NCI-H1417 treated with DMSO at 0.1 percent for 48 hours (cell line): ENCODE measurements at places on chromosomes 16 and 17.

DNA sequence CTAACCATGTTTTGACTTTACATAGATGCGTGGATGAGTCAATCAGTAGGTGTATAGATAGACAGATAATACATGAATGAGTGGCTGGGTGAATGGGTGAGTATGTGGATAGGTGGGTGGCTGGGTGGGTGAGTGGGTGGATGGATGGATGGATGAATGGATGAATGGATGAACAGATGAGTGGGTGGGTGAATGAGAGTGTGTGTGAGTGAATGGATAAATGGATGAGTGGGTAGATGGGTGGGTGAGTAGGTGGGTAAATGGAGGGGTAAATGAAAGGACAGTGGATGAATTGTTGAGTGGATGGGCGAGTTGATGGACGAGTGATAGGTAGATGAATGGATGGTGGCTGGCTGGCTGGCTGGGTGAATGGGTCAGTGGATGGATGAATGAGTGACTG is 23.2 kb downstream of the C16orf95 start:
- no peak for DNase-seq

DNA sequence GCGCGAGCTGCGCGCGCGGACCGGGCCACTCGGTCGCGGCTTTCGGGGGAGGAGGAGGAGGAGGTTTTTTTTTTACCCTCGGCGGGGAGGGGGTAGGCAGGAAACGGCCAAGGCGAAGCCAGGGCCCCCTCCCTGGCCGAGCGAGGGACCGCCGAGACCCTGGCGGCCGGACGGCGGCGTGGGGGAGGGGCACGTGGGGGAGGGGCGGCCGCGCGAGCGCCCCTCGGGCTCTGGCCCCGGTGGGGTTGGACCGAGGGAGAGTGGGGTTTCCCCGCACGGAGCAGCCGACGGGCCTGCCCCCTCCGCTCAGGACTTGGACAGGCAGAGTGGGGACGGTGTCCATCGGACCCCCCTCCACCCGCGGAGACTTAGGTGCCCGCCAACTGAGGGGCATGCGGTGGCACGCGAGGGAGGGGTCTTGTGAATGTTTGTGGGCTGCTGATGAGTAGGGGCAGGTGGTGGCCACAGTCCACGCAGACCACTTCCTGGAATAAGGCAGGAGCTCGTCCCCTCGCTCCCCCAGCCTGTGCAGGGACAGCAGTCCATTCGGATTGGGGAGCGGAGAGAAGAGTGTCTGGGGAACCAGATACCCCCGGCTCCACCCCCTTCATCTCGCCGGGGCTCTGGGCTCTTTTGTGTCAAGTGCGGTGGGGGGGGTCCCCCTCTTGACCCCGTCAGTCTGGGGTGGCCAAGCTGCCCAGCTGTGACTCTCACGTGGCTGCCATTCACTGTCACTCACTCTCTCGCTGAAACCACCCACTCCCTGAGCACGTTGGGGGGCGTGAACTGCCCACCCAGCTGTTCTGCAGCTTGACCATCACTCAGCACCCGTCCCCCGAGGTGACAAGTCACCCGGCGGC is 3.0 kb upstream of the CHD3 start:
- DNase-seq, result no peak

- no peak for DNase-seq
Measured at GRCh38 chr16:71927383-71927782, 32.1 kb downstream of the IST1 start.

DNA sequence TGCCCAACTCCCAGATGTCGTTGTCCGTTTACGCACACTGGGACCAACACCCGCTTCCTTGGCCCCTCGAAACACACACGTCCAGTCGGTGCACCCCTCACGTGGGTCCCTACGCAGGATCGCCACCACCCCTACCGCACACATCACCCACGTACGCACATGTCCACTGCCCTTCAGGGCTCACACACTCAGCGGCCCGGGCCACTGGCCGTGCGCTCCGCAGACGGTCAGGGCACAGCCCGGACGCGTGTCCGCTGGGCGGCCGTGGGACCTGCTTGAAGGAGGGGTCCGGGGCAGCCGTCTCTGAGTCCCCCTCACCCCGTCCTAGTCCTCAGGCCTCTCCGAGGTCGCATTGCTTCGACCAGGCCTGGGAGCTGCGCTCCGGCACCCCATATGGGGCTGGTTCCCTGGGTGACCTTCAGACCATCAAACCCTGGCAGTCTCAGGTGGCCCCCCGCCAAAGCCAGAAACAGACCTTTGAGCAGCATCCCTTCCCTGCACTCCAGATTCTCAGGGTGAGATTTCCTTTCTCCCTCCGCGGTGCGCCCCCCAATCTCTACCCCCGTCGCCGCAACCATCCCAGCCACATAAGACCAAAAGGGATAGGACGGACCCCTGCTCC is 914 bp upstream of the GPRC5B start:
- DNase-seq, result no peak

- no peak for DNase-seq
Measured at GRCh38 chr17:79051306-79051705, 23.3 kb upstream of the ENGASE start.

DNA sequence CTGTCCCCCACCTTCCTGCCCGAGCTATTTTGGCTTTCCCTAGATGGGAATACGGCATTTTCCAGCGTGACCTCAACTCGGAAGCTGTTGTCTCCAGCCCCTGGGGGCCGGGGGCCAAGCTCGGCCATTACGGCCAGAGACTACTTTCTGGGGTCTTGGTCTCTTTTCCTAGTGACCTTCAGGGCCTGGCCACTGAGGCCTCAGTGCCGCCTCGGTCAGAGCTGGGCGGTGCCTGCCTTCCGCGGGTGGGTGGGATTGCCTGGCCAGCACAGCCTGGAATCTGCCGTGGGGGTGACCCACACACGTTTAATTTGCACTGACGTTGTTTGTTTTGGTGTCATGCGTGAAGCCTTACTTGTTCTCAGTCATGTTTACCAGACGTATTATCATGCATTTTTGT is 29.2 kb downstream of the TSC2 start:
- no peak for DNase-seq

GRCh38 chr16:70529051-70529777 is 5.6 kb downstream of the SF3B3 start:
- no peak for DNase-seq

GRCh38 chr17:17232303-17232621 is 4.7 kb downstream of the FLCN start:
- no peak for DNase-seq

DNA sequence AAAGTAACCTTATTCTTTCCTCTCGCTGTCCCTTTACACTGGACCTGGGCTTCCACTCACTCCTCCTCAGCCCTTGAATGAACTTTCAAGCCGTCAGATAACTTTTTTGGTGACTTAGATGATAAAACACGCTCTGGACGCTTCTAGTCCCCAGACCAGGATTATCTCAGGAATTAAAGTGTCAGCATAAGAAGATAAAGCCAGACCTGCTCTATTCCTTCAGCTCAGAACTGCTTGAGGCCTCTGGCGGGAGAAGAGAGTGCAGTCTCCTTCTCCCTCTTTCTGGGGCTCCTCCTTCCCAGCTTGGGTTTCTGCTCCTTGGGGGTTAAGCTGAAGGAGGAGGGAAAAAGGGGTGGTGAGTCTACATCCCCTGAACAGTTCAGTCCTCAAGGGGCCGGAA is 6.6 kb downstream of the LPO start:
- no peak for DNase-seq

DNA sequence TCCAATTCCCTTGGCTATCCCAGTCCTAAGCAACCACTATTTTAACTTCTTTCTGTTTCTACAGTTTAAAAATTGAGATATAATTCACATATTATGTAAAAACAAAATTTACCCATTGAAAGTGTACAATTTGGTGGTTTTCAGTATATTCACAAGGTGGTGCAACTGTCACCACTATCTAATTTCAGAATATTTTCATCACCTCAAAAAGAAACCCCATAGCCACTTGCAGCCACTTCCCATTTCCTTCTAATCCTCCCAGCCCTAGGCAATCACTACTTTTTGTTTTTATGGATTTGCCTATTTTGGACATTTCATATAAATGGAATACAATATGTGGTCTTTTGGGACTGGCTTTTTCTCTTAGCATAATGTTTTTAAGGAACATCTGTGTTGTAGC is 36.1 kb upstream of the NACA2 start:
- no peak for DNase-seq

GRCh38 chr16:86730597-86730996 is 152.2 kb downstream of the FOXL1 start:
- no peak for DNase-seq

DNA sequence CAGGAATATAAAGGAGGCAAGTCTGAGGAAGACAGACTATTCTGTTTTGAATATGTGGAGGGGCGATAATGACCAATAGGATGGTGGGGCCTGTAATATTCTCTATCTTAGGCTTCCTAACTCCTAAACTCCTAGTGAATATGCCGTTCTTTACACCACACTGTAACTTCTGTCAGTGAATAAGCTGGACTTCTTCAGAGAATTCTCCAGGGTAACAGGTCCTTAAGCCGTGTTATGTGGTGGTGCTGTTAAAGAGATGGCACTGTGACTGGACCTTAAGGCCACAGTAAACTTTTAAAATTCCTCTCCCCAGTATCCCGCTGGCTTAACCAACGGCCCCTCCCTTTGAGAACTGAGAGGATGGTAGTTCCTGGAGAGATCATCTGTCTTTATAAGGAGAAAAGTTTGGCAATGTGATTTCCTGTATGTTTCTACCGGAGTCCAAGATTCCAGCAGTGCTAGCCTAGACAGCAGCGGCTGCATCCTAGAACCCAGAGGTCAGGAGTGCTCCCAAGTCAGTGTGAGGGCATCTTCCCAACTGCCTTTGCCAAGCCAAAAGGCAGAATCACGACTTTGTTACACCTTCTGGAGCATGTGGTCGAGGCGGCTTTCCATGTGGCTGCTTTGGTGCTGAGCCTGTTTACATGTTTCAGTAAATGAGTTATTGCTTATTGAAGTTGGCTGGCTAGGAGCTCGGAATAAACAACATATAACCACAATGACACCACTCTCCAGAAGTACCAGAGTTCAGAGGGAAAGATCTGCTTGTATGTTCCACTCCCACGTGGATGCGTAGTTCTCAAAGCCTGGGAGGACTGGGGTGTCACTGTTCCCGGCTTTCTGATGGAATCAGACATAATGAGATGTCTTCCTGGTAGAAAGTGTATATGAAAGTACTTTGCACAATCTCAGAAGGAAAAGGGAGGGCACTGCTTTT is 41.0 kb downstream of the TUBD1 start:
- no peak for DNase-seq

- DNase-seq, result no peak
Measured at GRCh38 chr17:44775838-44776621, 17.2 kb downstream of the ADAM11 start.

GRCh38 chr17:38667099-38667786 is 7.5 kb downstream of the EPOP start:
- DNase-seq, result peak; percentile 8

DNA sequence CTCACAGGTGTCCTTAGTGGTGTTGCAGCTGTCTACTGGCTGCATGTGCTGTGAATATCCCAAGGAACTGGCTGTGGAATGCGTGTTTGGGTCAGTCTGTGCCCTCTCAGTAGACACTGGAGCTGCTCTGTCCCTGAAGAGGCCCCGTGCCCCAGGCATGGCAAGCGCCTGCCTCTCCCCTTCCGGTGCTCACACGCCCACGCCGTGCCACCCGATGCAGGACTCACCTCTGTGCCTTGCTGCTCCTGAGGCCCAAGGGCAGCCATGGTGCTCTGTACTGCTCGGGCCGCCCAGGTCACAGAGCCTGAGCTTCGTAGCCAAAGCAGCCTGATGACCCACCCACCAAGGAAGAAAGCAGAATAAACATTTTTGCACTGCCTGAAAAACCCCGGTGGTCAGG is 10.0 kb downstream of the RGS11 start:
- no peak for DNase-seq

DNA sequence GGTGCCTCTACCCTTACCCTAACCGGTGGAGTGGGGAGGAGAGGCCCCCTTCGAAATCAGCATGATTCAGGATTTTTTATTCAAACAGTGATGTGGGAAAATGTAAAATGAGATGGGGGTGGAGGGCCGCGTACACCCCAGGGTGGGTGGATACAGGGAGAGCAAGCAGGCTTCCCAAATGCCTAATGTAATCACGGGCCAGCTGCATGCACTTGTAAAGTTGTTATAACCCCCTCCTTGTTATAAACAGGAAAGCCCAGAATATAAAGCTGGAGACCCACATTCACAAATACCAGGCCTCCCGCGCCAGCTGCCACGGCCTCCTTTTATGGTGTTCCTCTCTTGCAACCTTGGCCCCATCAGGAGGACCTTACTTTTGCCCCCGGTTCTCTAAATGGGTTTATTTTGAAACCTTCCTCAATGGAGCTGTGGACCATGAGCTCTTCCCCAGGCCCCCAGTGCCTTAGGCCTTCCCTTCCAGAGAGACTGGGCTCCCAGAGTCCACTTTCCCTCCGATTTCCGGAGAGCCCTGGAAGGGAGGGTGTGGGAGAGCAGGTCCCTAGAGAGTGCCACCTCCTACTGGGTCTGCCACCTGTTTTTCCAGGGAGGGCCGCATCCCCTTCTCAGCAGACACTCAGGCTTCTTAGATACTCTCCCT is 906 bp upstream of the FOXL1 start:
- DNase-seq, result no peak

DNA sequence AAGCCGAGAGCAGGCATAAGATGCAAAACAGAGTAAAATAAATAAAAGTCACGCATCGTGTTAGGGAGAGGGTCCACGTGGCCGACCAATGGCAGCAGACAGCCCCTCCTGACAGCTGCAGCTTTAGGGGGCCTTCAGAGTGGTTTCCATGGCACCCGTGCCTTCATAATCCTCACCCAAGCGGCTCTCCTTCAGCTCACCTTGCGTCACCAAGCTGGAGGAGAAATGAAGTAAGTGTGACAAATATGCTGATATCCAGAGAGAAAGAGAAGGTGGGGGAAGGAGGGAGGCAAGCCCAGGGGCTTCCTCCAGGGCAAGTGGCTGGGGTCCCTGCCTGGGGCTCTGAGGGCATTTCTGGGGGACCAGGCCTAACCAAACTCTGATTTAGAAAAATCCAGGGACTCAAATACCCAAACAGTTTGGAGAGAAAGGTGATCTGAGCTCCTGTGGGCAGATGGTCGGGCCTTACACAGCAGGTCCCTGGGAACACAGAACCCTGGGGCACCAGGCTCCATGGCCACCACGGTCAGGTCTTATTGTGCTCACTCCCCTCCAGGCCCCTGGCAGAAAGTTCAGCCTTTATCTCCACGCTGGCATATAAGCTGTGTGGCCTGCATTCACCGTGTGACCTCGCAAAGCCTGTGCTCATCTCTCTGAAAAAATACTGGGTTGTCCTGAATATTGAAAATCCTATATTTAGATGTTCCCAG is 80.7 kb upstream of the TNRC6C start:
- DNase-seq, result no peak

- DNase-seq, result no peak
Measured at GRCh38 chr17:77210331-77210730, 69.6 kb downstream of the SEC14L1 start.

- no peak for DNase-seq
Measured at GRCh38 chr17:6753006-6753445, 2.8 kb upstream of the XAF1 start.
